ENCODE measurements at places on chromosomes 2 and 18.

DNA sequence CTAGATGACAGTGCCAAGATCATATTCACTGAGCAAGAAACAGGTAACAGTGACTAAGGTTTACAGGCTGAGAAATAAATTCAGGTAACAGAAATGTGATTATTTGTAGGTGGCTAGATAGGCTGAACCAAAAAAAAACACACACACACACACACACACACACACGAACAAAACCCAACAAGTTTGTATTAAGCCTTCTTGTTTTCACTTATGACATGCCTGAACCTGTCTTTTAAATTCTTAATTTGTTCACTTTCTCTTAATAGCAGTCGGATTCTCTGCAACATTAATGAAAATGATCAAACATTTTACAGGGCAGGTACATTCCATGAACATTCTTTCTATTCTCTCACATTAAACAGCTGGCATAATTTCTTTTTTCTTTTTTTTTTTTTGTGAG, 18.8 kb upstream of the KIDINS220 start:
- no peak for DNase-seq

GRCh38 chr2:241081643-241082340, 20.3 kb downstream of the MTERF4 start:
- no peak for DNase-seq

DNA sequence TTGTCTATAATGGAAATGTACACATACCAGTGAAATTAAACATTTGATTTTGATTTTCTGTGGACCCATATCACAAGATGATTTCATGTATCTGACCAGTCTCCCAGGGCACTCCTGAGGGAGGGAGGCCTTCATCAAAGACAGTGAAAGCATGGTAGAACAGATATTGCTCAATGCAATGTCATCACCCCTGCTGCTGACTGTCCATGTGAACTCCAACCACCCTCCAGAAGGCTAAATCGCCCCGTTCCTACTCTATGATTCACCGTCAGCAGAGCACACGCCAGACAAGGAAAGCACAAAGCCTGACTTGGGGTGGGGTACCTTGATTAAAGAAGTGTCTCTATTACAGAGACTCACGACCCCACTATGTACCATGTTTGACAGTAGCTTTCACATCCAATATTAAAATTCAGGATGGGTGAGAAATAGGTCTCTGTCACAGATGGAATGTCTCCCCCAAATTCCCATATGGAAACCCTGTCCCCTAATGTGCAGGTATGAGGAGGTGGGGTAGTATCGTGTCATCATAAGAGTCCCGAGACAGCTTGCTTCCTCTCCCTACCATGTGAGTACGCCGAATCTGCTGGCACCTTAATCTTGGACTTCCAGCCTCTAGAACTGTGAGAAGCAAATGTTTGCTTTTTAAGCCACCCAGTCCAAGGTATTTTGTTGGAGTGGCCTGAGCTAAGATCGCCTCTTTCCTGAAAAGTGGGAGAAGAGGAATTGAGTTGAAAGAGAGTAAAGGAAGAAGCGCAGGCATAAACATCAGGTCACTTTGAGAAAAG, 42.4 kb downstream of the CYB5A start:
- no peak for DNase-seq

GRCh38 chr2:25368660-25369059, 26.9 kb upstream of the DNMT3A start:
- no peak for DNase-seq

- no peak for DNase-seq
These were observed 50.5 kb downstream of the CXCR4 start for GRCh38 chr2:136067459-136067858.

GRCh38 chr2:131146749-131147148, 41.6 kb downstream of the PLEKHB2 start:
- DNase-seq: no peak

DNA sequence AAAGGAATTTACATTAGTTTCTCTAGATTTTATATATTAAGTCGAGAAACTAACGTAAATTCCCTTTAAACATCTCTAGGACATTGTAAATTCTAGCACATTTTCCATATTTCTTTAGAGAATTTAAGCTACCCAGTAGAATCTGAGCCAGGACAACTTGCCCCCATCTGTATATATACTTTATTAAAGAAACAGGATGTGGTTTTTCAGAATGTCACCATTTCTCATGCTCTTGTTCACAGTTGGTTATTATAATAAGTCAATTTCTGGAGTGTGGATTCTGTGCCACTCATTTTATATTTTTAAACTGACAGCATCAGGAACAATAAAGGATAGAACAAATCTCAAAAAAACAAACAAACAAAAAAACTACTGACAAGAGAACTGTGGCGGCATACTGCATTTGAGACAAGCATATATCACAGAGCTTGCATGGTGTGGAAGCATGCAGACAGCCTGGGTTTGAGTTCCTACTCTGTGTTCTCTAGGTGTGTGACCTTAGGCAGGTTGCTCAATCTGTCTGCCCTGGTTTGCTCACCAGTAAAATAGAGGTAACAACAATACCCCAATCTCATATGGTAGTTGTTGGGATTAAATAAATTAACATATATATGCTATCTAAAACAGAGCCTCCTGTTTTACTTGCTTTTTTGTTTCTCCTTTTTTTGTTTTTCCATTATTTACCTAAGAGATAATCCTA, 61.4 kb upstream of the DNER start:
- no peak for DNase-seq

- no peak for DNase-seq
These were observed at the start of gene BOLL for GRCh38 chr2:197784956-197785941. BOLL (minus strand) TSS chr2:197785319; CDS start chr2:197781850, 3,469 bp downstream.

- DNase-seq: no peak
These were observed 140.4 kb downstream of the FTCDNL1 start for GRCh38 chr2:199710551-199710950.

DNA sequence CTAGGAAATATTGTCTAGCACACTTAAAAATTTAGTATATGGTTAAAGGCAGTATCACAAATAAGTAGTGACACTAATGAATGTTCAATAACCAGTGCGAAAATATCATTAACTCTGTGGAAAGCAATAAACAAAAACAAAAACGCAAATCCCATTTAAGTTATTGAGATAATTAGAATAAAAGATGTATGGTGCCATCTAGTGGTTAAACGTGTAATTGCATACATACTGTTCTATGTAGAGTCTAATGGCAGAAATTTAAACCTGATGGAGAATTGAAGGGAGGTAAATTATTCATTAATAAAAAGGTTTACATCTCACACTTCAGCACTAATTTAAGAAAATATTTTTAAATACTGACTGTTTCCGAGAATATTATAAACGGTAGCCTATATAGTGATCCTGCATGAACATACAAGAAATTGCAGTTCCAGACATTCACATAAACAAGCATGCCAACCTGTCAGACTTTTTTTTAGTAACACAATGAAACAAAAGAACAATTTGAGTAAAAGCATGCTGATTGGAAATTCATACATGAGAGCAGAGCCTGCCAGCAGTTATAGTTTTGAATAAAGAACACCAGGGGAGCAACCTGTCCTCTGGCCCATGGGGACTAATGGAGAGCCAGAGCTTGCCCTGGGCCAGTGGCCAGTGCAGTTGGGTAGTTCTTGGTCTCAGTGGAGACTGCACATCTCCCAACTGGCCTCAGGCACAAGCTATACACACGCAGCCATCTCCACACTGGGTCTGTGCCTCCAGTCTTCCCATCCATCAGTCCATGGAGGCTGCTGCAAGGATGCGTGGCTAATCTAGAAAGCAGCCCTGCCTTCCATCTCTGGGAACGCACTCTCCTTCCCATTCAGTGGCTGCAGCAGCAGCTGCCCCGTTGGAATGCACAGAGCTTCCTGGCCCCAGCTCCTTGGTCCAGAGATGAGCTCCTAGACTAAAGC, 28.0 kb downstream of the GCG start:
- DNase-seq: no peak

DNA sequence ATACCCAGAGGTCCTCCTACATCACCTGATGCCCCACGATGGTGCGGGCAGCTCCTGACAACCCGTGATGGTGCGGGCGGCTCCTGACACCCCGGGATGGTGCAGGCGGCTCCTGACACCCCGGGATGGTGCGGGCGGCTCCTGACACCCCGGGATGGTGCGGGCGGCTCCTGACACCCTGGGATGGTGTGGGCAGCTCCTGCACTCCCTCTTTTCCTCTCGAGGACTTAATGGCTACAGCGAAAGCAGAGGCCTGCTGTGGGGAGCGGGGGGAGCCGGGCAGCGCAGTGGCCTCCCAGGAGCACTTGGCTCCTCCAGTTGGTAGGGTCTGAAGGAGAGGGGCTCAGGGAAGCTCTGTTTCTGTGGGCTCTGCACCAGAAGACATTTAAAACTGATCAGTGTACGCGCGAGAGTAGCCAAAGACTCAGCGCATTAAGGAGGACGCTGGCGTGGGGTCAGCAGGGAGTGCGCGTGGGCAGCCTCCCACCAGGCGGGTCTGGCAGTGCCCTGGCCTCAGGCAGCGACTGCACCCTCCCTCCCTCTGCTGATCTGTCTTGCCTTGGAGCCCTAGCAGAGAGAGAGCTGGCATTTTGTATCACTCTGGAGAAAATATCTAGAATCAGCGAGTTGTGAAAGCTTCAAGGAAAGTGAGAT, 464.5 kb upstream of the MYT1L start:
- DNase-seq: no peak

- DNase-seq: no peak
These were observed 360.7 kb upstream of the ETAA1 start for GRCh38 chr2:67036444-67036843.

GRCh38 chr2:16686641-16687040, 21.0 kb upstream of the CYRIA start:
- no peak for DNase-seq

GRCh38 chr2:102103992-102104871, 38.3 kb upstream of the IL1R1 start:
- peak; percentile 87 for DNase-seq

GRCh38 chr2:149080099-149080498, 41.6 kb downstream of the LYPD6B start:
- DNase-seq: no peak

DNA sequence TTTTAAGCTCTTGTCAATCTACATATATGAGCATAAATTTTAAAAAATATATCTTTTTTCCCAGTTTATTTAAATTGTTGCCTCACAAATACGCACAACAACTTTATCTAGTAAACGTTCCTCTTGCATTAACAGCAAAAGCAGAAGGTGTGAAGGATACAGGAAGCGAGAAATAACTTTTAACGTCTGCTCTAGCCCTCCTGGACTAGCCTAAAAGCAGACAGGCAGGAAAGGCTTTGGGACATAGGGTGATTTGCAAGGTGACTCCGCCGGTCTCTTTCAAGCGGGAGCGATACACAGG, 434 bp upstream of the DUSP19 start:
- DNase-seq: no peak

DNA sequence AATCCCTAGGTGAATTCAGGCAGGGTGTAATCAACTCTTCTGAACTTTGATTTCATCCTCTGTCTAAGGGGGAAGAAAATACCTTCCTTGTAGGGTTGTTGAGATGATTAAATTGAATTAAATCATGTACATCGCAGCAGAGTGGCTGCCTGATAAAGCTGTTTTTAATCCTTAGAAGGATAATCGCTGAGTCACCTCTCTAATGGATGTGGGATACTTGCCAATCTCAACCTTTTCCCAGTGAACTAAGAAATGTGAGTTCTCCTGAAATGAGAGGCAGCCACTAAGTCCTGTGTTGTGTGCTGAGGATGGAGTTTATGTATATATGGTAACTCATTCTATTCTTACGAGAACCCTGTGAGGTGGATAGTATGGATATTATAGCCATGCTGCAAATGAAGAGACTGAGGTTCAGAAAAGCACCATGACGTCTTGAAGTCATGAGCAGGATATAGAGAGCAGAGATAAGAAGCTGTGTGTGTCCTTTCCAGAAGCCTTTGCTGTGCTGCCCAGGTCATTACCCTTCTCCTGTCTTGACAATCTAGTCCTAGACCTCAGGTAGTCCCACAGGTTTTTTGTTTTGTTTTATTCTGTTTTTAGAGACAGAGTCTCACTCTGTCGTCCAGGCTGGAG, 93.3 kb downstream of the HNRNPLL start:
- DNase-seq: no peak

GRCh38 chr2:203366639-203367466, 38.7 kb downstream of the ABI2 start:
- DNase-seq: no peak

- no peak for DNase-seq
These were observed 316.9 kb upstream of the THSD7B start for GRCh38 chr2:136448432-136448831.

GRCh38 chr2:222912117-222912516, 51.3 kb downstream of the ACSL3 start:
- no peak for DNase-seq

- no peak for DNase-seq
These were observed 248.2 kb upstream of the TNP1 start for GRCh38 chr2:217108086-217108485.

- DNase-seq: peak; percentile 81
These were observed 25.4 kb downstream of the POLR1A start for GRCh38 chr2:86079981-86080911.

- no peak for DNase-seq
These were observed 217.6 kb upstream of the NRP2 start for GRCh38 chr2:205464681-205465080.

GRCh38 chr18:65659312-65659711, 91.5 kb upstream of the CDH7 start:
- no peak for DNase-seq

- no peak for DNase-seq
These were observed 88.7 kb downstream of the NEDD4L start for GRCh38 chr18:58132595-58133261.
